ENCODE measurements at places on chromosomes 5 and 9.

- DNase-seq = no peak
These were observed 28.8 kb upstream of the MELK start for GRCh38 chr9:36543916-36544315.

DNA sequence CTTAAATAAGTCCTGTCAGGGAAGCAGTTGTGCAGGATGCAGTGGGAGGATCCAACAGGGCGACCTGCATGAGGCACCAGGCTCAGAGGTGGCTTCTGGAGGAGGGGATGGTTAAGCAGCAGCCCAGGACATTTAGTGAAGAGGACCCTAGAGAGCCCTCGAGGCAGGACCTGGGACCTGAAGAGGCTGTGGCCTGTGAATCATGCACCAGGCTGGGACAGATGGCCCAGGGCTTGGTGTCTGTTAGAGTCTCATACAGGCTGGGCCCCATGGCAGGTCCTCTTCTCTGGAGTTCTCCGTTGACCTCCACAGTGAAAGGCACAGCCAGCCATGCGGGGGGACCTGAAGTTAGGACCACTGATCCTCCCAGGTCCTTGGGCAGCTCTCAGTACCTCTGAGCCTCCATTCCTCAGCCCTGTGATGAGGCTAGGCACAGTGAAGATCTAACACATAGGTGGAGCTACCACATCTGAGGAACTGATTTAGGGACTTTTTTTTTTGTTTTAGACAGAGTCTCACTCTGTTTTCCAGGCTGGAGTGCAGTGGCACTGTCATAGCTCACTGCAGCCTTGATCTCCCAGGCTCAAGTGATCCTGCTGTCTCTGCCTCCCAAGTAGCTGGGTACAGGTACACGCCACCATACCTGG is 60.8 kb upstream of the GARNL3 start:
- no peak for DNase-seq

GRCh38 chr5:175840050-175840841 is 31.1 kb upstream of the CPLX2 start:
- DNase-seq = peak; percentile 36

GRCh38 chr5:88515881-88516819 is 247.5 kb upstream of the TMEM161B start:
- DNase-seq = no peak

GRCh38 chr5:172508471-172509404 is 54.4 kb upstream of the SH3PXD2B start:
- DNase-seq = no peak

DNA sequence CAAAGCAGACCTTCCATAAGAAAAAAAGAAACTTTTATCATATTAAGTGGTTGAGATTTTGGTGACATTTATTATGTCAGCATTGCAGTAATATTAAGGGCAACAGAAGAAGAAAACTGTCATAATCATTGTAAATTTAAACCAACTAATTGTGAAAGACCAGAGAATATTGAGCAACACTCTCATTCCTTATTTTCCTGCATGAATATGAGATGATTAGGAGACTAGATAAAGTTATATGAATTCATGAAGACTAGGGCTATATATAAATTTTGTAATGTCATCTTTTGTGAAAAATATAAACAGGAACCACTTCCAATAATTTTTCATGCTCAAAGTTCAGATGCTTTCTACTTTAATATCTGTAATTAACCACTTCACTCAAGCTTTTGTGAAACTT is 974.5 kb upstream of the CDH10 start:
- no peak for DNase-seq

DNA sequence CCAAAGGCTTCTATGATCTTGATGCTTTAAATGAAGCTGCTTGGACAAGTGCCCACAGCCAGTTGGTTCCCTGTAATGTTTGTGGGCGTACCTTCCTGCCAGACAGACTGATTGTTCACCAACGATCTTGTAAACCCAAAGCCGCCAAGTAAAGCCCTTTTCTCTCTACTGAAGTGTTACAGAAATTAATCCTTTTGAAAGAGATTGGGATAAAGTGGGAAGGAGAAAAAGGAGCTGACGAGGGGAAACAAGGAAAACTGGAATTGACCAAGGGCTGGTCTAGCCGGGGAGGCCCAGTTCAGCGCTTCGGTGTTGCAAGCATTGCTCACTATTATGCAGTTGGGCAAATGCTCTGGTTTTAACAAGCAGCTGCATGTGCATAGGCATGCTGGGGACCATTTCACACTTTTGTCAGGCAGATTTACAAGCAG is 53.2 kb downstream of the ZNF474 start:
- no peak for DNase-seq
